CD4-positive, alpha-beta T cell treated with Interleukin-10 for 1 hour (primary cell): ENCODE measurements at places on chromosomes 1 and 21.

- DNase-seq: no peak
Observed at GRCh38 chr1:161511018-161511755, 5.9 kb downstream of the FCGR2A start.

- no peak for DNase-seq
Observed at GRCh38 chr1:64312431-64312830, 109.0 kb downstream of the UBE2U start.

DNA sequence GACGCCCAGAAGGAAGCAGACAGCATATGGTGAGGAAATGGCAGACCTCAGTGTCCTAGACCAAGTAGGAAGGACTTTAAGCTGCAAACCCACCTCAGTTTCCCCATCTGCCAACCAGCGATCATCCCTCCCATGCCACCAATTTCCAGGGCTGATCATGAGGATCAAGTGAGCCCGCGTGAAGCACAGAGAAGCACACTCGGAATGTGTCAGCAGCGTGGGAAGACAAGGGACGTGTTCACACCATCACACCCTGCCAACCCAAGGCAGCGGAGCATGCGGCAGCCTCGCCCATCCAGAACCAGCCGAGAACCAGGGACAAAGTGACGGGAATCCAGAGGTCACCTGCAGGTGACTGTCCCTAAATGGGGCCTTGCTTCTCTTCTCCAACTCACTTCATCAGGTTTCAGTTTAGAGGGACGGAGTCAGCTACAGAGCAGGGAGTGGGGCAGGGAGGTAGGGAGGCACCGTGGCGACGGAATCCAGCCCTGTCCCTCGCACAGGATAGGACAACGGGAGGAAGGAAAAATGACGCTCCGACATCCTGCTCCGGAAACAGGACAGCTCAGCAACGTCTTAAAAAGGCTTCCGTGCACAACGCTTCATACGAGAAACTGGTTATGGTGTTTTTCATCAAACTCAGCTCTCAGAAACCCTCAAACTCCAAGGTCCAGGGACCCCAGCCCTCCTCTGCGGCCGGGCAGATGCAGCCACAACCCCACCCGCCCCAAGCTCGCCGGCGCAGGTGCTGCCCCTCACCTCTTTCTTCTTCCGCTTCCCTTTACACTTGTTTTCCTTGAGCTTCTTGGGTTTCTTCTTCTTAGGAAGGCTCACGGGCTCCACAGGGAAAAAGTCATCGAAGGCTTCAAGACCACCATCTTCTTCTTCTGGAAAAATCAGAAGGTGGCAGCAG, 12.5 kb downstream of the CHD5 start:
- no peak for DNase-seq

DNA sequence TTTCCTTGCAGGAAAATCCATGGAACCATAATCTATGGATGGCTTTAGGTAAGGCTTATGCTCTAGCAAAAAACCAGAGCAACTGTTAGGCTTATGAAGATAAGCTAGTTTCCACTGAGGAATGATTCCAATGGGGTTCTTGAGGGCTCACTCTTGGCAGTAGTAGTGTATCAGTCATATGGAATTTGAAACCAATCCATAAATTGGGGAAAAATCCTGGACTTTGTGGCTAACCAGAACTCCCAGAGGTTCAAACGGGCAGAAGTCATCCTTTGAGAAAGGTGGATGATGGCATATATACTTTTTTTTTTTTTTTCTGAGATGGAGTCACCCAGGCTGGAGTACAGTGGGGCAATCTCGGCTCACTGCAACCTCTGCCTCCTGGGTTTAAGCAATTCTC, 54.2 kb upstream of the ATF3 start:
- DNase-seq: no peak
